ENCODE measurements at places on chromosomes 4 and X. TPM values are rescaled to one million over a fixed set of nuclear protein-coding genes. Genes with fewer than 3 reads are reported as not detected.

DNA sequence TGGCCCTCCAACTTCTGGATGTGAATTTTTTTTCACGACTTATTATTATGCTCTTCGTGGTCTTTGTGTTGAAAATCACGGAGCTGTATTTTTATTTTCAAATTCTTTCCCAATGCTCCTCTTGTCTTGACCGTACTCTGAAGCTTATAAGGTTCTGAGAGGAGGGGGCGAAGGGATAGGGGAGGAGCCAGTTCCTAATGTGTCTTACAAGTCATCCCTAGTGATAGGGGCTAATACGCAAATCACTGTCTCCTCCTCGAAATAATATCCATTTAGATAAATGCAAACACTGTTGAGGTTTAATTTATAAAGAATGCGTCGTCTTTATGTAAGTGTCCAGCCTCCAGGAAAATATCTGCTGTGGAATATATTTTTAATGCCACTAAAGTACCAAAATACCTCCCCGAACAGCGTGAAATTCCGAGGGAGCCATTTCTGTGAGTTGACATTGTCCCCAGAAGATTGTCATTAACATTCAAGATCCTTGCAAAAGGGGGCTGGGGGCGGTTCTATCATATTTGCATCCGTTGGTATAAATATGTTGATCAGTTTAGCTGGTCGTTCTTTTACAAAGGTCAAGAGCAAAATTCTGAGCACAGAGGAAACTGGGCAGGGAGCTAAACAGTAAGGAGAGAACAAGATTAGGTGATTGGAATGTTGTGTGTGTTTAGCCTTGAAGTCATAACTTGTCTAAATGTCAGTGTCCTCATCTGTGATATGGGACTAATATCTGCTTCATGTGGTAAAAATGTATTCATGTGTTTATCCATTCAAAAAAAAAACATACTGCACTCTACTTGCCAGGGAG, 3.7 kb upstream of the FAT1 start:
- DNase-seq = no peak

DNA sequence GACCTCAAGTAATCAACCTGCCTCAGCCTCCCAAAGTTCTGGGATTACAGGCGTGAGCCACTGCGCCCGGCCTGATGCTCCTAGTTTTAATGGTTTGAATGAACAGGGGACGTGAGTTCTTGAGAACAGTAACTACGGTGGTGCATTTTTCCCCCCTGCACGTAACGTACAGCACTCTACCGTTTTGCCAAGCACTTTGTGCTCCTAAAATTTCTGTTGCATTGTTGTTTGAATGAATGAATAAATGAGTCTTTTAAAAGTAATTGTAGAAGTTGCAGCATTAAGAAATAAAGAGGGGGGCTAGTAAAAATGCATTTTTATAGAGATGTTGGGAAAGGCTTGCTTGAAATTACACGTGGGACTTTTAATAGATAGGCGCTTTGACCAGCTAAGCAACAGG, at the start of gene RPA4:
Gene RPA4, plus strand, starts transcription at position 301 of the 400 bp plus-strand sequence. CDS start 403 bp downstream, outside the sequence.
- no peak for DNase-seq

Gene STPG2
- not detected for polyA plus RNA-seq

DNA sequence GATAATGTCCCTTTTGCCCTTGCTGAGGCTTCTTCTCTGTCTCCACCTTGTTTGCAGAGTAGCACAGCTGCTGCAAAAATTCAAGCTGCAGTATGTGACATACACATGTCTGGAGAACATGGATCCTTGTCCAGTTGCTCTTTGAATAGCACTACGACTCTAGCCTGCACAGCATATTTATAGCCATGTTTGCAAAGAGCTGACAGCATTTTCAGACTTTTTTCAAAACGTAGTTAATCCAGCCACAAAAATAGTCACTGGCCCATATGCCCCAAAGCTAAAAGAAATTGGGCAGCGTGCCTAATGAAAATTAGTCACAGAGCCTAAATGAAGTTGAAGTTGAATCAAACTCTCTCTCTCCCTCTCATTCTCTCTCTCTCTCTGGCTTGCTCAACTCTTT, 17.5 kb downstream of the SLC16A2 start:
- DNase-seq = no peak

DNA sequence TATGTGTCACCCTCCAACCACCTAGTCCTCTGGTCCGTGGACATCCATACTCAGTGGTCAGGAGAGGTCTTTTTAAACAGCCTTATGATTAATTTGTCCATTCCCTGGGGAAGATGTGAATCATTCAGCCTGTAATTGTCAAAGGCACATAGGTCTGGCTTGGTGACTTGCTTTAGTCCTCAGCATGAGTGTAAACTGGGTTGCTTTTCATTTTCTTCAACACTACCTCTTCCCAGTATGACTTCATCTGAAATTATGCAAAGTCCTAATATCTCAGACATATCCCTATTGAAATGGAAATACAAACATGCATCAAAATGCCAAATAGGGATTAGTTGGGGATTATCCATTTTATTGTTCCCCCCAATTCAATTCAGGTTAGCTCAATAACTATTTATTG, 208.3 kb upstream of the AMOT start:
- DNase-seq = no peak

DNA sequence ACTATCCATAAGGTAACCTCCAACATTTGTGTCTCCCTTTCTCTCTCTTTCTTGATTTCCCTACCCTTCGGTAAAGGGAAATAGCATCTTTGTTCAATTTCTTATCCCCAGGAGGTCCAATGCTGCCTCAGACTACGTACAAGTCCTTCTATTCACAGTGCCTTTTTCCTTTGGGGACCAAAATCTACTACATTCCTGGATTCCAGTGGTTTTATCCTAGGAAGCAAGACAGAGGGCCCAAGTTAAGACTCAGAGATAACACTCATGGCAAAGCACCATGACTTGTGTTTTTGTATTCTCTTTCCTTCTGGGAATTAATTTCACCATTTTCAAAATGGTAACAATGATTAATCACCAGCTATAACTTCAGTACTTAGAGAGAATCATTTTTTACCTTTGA, 10.6 kb downstream of the G3BP2 start:
- DNase-seq = no peak

DNA sequence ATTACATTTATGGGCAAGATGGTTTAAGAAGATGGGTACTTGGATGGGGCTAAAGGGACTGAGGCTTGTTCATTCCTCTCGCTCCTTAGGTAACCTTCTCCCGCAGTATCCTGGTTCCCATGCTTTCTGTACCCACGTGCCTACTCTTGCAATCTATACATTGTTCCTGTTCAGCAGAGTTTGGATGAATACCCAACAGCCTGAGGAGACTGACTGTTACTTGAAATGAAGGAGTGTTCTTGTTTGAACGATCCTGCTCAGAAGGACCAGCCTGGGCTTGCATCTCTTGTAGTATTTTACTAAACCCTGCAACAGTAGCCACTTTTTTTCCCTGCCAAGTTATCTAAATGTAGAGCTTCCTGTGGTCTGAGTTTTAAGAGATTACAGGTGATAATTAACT, 33.7 kb upstream of the ADH6 start:
- DNase-seq = no peak

DNA sequence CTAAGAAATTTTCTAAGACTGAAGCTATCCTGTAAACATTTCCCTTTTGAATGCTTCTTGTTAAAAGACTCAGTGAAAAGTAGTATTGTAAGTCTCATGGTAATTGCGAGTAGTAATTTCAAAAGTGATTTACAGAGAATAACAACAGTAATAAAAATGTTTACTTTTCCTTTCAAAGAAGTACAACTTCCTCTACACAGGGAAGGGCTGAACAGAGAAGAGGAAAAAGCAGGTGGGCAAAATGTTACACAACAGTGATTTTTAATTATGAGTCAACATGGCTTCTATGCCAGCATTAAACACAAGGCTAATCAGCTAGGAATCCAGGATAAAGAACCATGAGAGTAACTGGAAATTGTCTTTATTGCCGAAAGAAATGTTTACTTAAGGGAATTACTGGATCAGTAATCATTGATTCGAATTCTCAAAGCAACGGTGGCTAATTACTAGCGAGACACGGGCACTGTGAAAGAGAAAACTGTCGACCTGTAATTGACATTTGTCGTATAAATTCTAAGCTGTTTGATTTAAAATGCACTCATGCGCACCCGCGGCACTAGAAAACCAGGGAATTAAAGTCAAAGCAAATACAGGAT, 15.4 kb downstream of the UTP3 start:
- DNase-seq = no peak

Gene S100G
- not detected for polyA plus RNA-seq

Gene WDR13
- polyA plus RNA-seq = 209 TPM

DNA sequence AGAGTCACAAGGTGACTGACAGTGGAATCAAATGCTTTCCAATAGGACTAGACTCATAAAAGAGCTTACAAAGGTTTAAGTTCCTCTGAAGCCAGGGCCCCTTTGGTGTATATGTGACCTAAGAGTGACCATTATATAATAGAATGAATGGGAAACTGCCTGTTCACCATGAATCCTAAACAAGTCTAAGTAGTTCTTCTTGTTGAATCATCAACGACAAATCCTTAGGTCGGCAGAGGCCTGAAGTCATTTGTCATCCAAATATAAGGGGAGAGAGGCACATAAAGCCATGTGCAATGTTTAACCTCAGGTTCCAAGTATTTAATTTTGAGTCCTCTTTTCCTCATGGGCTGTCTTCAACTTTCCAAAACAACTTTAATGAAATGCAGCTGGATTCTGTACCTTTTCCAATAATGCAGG, 122.4 kb downstream of the RASL11B start:
- no peak for DNase-seq

Gene SMIM31
- not detected for polyA plus RNA-seq

- DNase-seq = no peak
These were observed 4.0 kb upstream of the EGF start for GRCh38 chr4:109908731-109909130.

DNA sequence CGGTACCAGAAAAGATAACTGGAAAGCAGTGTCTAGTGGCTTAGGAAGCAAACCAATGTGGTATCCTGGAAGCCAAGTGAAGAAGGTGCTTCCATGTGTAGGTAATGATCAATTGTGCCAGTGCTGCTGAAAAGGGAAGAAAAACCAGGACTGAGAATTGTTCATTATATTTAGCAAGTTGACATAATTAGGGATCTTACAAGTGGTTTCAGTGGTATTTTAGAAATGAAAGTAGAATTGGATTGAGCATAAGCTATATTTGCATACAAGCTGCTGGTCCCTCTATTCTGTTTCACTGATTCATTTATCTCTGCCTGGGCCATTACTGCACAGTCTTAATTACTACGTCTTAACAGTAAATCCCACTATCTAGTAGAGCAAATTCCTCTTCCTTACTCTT, 32.3 kb downstream of the PRDM8 start:
- DNase-seq = no peak

Measured in heart left ventricle (tissue), 16 donors.